CD4-positive, alpha-beta memory T cell (primary cell): ENCODE measurements at places on chromosomes 1 and 21.

GRCh38 chr1:27832762-27833161 lies 2.2 kb downstream of the PPP1R8 start:
- no peak for DNase-seq

DNA sequence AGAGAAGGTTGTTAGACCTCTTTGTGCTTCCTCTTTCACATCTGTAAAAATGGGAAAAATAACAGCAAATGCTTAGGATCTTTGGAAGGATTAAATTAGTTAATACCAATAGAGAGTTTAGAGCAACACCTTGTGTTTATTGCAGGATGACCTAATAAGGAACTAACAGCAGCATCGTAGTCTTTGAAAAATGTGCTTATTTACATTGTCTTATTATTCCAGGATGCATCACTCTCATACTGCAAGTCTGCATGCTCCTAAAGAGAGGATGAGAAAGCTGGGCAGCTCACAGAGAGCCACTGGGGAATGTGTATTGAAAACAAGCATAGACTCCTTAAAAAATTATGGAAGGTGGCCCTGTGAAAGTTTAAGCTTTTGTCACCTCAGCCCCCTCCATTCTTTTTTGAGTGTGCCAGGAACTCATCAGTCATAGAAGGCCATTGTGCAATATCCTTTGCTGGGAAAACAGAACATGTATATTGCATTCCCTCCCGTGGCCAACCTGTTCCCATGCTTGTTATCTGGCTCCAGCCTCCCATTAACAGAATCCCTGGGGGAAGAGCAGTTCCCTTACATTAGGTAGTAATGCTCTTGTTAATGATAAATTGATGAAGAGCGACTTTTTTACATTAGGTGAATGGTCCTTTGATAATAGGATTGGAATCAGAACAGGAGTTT lies 180.7 kb downstream of the ZNF326 start:
- no peak for DNase-seq

DNA sequence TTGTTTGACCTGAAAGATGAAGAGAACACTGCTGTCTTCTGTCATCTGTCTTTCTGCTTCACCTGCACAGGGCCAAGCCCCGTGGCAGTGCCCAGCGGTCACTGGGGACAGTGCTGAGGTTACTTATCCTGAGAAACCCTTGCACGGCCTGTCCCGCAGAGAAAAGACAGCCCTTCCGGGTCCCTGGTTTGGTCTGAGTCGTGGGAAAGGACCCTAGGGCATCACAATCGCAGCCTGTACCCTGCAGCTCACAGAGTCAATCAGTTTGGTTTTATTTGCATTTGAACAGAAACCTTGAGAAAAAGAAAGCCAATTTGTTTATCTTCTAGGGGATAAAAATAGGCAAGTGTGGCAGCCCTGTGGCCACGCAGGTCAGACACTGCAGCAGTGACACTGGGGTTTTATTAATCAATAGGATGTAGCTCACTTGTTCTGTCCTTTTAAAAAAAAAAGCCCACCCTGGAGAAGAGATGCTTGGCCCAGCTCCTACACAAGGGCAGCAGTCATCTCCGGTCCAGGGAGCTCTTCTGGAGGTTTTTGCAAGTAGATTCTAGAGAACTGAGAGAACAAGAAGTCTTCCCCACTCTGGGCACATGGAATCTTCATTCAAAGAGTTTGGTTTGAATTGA lies 120.0 kb downstream of the PEX14 start:
- DNase-seq = no peak

- DNase-seq = no peak
Measured at GRCh38 chr1:213779228-213779627, 208.5 kb upstream of the PROX1 start.

DNA sequence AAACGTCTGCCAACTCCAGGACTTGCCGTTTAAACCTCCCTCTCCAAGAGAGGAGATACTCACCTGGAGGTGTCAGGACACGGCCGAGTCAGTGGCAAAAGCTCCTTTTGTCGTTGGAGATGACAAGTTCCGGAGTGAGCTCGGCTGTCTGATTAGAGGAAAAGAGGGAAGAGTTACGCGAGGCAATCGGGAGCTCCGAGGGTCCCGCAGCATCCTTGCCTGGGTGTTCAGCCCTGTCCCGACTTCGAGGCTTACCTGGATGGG lies 497 bp downstream of the ID3 start:
- DNase-seq = no peak

- DNase-seq = no peak
Measured at GRCh38 chr1:184027826-184028695, 9.5 kb downstream of the COLGALT2 start.

DNA sequence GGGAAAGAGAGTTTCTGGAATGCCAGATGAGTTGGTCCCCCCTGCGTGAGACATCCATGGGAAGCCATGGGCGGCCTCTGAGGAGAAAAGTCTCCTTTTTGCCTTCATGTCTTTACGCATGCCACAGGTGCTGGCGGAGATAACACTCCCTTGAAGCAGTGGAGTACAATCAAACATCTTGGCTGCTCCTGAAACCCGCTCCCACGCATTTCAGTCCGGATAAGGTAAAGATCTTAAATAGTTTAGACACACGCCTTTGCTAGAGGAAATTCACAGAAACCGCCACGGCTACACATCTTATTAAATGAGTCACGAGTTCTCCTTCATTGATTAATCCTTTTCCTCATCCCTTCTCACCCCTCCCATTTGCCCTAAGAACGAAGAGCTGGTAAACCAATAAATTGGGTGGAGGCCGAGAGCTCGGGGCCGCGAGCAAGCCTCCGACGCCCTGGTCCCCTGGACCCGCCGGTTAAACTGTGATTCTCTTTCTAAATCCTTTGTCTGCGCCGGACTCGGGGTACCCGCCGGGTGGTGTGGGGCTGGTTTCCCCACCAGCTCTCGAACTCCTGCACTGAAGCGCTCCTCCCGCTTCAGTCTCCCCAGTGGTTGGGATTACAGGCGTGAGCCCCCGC lies 6.6 kb upstream of the ZNF669 start:
- peak; percentile 21 for DNase-seq

GRCh38 chr1:162908780-162909179 lies 47.8 kb upstream of the CCDC190 start:
- DNase-seq = no peak

DNA sequence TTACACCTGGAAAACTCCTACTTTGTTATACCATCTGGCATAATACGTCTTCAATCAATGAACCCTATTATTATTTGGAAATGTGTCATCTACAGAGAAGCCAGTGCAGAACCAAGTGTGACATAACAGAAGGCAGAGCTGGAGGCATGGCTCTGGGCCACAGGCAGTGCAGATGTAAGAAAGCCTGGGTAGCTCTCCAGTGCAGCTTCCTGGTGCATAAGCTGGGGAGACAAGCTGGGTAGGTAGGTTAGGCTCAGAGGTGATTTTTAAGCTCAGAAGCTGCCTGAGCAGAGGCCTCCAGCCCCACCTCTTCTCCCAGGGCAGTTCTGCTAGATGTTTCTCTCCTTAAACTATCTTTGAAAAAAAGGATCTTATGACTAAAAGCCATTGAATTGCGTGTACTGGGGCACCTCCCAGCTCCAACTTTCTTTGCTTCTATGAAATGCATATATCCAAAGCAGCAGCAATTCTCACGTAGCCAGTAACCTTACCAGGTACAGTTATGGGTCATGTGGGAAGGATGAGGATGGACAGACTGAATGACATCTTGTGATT lies 30.7 kb downstream of the AKNAD1 start:
- no peak for DNase-seq

DNA sequence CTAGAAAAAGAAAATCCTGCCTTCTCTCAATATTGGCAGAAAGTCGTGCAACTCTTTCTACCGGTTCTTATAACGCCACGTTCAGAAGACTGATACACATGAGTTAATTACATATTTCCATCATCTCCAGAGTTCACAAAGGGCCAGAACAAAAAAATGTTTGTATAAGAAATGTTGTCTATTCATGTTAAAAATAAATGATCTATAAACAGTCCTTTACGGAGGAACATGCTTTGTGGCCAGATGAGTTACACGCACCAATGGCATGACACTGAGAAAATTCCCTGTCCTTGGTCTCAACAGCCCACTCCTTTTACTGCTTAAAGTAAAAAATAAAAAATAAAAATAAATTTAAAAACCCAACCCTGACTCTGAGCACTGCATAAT lies 29.5 kb downstream of the C2CD2 start:
- no peak for DNase-seq

DNA sequence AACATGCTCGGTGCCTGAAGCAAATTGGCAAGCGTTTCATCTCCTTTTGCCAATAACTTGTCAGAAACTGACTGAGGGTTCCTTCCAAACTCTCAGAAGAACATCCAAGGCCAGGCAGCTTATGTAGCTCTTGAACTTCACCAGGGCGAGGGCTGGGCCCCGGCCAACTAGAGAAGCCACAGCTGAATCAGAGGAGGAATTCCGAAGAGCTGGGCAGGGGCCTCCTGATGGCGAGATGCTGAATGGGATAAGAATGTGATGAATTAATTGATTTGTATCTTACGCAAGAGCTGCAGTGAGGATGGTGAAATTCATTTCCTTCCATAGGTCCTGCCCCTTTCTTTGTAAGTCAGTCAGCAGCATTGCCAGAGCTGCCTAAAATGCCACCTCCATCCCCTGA lies 345.8 kb downstream of the KIF26B start:
- no peak for DNase-seq

- no peak for DNase-seq
Measured at GRCh38 chr1:110443451-110443850, 7.5 kb upstream of the PROK1 start.

GRCh38 chr1:226943156-226943555 lies 3.1 kb downstream of the COQ8A start:
- no peak for DNase-seq

DNA sequence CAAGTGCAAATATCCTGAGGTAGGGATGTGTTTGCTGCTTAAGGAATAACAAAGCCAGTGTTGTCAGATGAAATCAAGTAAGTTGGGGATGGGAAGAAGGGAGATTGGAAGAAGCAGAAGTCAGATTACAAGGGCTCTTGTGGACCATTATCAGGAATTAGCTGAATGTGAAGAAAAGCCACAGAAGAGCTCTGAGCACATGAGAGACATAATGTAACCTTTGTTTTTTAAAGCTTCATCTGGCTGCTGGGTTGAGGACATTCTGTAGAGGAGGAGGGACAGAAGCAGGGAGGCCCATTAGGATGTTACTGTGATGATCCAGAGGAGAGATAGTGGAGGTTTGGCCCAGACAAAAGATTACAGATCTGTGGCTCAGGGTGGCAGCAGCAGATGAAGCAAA lies 111.7 kb downstream of the DUSP10 start:
- no peak for DNase-seq

DNA sequence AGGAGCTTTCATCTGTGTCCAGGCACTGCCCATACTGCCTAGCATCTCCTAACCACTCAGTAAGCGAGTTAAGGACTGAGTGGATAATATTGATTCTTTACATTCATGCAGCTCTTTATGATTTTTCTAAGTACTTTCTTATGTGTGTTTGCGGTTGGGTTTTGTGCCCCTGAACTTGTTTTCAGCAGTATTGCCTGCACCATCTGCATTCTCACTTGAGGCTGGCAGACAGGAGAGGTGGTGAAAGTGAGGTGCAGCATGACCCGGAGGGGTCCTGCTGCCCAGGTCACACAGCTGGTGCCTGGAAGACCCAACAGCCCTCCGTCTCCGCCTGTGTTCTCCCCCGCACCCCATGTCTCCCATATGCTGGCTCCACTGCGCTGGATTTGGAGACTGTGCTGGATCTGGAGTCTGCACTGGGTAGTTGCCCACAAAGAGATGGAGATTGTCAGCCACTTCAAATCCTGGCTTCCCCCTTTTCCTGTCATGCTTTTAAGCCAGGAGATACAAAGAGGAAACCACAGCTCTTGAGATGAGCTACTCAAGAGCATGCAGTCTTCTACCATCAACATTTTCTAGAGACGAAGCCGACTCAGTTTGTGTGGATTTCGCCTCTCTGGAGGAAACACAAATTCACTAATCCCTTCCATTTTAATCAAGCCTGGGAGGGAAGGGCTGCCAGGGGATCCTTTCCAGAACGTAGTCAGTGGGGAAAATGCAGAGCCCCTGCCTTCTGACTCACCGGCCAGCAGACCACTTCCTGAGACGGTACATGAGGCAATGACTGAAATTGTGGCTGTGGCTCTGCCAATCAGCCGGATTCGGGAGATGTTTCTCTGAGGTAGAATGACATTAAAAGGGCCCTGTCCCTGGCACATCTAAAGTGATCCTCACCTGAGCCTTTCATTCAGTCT lies 71.7 kb upstream of the ANGPTL1 start:
- no peak for DNase-seq
